ENCODE measurements at places on chromosomes 12 and 14. TPM values are rescaled to one million over a fixed set of nuclear protein-coding genes. Genes with fewer than 3 reads are reported as not detected.

CLMN gene
- 0.33 TPM for total RNA-seq

CLEC4C gene
- total RNA-seq = not detected

PRPF39 gene
- total RNA-seq = 35.6 TPM

GUCY2C gene
- total RNA-seq = not detected

KCNMB4 gene
- total RNA-seq = 0.33 TPM

RPGRIP1 gene
- total RNA-seq = not detected

IL26 gene
- 3.3 TPM for total RNA-seq

KRT82 gene
- not detected for total RNA-seq

NGB gene
- total RNA-seq = not detected

DNA sequence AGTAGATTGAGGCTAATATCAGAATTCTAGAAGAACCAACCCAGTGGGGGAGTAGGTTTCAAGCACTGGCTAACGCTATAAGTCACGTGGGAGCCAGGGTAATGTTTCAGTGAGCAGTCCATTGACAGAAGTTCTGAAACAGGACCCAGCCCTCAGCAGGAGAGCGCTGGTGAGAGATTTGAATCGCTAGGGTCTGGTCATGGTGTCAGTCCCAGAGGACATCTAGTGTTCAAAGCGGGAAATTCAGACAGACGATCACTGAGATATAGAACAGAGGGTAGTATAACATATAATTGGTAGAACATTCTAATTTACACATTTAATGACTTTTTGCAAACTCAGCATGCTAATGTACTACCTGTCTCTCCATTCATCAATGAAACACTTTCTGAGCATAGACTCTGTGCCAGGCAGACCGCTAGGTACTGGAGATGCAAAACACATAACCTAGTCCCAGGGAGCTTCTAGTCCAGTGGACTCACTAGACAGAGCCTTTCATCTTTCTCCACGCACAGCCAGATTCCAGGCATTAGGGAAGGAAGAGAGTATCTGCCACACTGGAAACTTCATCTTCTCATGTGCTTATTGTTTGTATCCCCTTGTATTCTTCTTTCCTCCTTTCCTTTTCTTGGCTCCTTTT is 35.4 kb upstream of the RNASE3 start:
- no peaks in the 10 kb centered on the region for H3K36me3 ChIP-seq
- H3K4me3 ChIP-seq = no peak overlapping the region
- H3K27me3 ChIP-seq = peaks cover 22% of the 10 kb centered on the region

DNA sequence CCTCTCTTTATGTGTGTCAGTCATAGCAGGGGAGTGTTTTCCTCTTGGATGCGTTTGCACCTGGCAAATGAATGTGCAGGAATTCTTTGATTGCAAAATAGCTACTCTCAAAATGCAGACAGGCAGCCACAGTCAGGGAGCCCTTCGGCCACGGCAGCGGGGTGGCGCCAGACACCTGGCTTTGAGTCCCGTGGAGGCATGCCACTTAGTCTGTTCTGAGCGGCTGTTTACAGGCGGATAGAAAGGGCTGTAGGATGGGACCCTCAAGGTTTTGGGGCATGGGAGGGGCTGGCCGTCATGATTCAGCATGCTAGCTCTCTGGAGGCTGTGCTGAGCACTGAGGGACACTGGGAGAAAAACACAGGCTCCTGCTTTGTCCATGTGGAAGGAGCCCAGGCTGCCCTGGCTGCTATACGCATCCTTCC is 117.1 kb downstream of the SLC25A47 start:
- no peaks in the 10 kb centered on the region for H3K36me3 ChIP-seq
- no peak overlapping the region for H3K27ac ChIP-seq
- peaks cover 26% of the 10 kb centered on the region for H3K4me1 ChIP-seq
- no peaks in the 10 kb centered on the region for H3K27me3 ChIP-seq
- DNase-seq = peak; percentile 38

DNA sequence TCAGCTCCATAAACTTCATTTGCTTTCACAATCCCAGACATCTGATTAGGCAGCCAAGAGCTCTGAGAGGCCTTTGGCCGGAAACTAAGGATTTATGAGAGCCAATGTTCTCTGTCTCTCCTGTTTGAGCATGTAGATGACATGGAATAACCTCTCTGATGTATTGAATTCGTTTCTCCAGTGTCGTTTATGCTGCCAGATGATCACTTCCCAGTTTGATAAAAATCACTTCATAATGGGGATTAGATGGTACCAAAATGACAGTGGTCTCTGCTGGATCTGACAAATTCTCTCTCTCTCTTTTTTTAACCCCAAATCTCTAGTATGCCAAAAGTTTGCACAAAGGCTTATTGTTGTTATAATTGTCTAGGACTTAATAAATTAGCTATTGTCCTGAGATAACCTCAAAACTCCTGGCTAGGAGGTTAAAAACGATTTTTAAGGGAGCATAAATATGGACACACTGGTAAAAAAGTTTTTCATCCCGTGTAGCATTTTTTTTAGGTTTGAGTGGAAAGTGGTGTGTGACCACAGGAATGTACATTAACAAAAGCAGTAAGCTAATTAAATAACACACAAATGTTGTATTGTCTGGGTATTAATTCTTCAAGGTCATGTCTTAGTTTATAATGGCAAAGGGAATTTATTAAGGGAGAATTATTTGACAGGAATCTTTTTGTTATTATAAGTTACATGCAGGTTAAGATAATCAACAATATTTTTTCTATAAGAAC is 82.6 kb upstream of the USP44 start:
- DNase-seq = no peak
- no peaks in the 10 kb centered on the region for H3K36me3 ChIP-seq
- no peak overlapping the region for H3K27ac ChIP-seq
- no peaks in the 10 kb centered on the region for H3K27me3 ChIP-seq
- H3K4me1 ChIP-seq = no peaks in the 10 kb centered on the region

GRCh38 chr12:108622921-108623514 is 10.7 kb downstream of the SELPLG start:
- H3K27ac ChIP-seq = no peak overlapping the region
- peaks cover 85% of the 10 kb centered on the region for H3K36me3 ChIP-seq
- peaks cover 79% of the 10 kb centered on the region for H3K4me1 ChIP-seq
- no peak overlapping the region for H3K4me3 ChIP-seq
- no peak for DNase-seq

GRCh38 chr14:100547633-100548294 is 39.5 kb downstream of the BEGAIN start:
- H3K27me3 ChIP-seq = no peaks in the 10 kb centered on the region
- H3K4me3 ChIP-seq = peak overlapping the region; percentile 73
- H3K36me3 ChIP-seq = no peaks in the 10 kb centered on the region
- peak overlapping the region; percentile 79 for H3K27ac ChIP-seq

GRCh38 chr14:24399447-24399822 is 632 bp downstream of the NYNRIN start:
- peaks cover 42% of the 10 kb centered on the region for H3K27me3 ChIP-seq
- H3K36me3 ChIP-seq = no peaks in the 10 kb centered on the region
- no peak overlapping the region for H3K27ac ChIP-seq
- peak overlapping the region; percentile 16 for H3K4me3 ChIP-seq
- peaks cover 7% of the 10 kb centered on the region for H3K4me1 ChIP-seq

GRCh38 chr12:55717011-55718007 is 1.5 kb downstream of the BLOC1S1 start:
- H3K36me3 ChIP-seq = peaks cover 27% of the 10 kb centered on the region
- peaks cover 3% of the 10 kb centered on the region for H3K27me3 ChIP-seq
- peak overlapping the region; percentile 94 for H3K4me3 ChIP-seq
- peak overlapping the region; percentile 93 for H3K27ac ChIP-seq

DNA sequence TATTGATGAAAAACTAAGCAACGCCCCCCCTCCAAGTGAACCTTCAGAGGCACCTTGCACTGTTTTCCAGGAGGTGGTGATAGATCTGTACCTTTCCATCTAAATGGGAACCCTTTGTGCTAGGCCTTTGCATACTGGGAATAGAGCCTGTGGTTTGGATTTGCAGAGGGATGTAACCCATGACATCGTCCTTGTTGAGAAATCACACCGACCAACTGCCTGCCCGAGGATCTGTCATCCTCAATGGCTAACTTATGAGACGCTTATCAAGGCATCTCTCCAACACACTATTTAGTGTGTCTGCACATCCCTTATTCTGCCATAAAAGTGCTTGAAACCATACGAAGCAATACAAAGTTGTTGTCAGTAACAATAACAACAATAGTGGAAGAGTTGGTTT is 22.9 kb downstream of the NTN4 start:
- peaks cover 11% of the 10 kb centered on the region for H3K27me3 ChIP-seq
- no peak overlapping the region for H3K27ac ChIP-seq
- DNase-seq = no peak
- H3K4me1 ChIP-seq = no peaks in the 10 kb centered on the region
- H3K36me3 ChIP-seq = no peaks in the 10 kb centered on the region

GRCh38 chr12:100706033-100706432 is 88.5 kb upstream of the ANO4 start:
- peaks cover 2% of the 10 kb centered on the region for H3K27me3 ChIP-seq
- no peaks in the 10 kb centered on the region for H3K36me3 ChIP-seq
- H3K4me3 ChIP-seq = no peak overlapping the region
- no peaks in the 10 kb centered on the region for H3K4me1 ChIP-seq
- no peak overlapping the region for H3K27ac ChIP-seq

DNA sequence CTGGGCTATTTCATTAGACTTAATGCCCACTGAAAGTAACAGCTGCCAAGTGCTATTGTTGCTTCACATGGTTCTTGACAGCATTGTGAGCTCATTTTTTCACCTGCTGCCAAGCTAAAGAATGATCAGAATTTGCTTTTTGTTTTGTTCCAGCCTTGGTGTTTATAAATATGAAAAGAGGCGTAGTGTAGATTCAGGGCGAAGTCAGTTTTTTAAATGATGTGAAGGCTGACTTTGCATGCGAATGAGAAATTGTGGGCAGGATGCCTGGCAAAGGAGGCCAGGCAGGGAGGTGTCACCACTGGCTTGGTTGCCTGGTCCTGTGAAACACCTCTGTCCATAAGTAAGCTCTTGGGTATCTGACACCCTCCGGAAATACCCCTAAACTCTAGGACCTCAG is 93.3 kb upstream of the NAP1L1 start:
- no peaks in the 10 kb centered on the region for H3K4me1 ChIP-seq
- H3K36me3 ChIP-seq = no peaks in the 10 kb centered on the region
- peaks cover 15% of the 10 kb centered on the region for H3K27me3 ChIP-seq
- H3K27ac ChIP-seq = no peak overlapping the region

DNA sequence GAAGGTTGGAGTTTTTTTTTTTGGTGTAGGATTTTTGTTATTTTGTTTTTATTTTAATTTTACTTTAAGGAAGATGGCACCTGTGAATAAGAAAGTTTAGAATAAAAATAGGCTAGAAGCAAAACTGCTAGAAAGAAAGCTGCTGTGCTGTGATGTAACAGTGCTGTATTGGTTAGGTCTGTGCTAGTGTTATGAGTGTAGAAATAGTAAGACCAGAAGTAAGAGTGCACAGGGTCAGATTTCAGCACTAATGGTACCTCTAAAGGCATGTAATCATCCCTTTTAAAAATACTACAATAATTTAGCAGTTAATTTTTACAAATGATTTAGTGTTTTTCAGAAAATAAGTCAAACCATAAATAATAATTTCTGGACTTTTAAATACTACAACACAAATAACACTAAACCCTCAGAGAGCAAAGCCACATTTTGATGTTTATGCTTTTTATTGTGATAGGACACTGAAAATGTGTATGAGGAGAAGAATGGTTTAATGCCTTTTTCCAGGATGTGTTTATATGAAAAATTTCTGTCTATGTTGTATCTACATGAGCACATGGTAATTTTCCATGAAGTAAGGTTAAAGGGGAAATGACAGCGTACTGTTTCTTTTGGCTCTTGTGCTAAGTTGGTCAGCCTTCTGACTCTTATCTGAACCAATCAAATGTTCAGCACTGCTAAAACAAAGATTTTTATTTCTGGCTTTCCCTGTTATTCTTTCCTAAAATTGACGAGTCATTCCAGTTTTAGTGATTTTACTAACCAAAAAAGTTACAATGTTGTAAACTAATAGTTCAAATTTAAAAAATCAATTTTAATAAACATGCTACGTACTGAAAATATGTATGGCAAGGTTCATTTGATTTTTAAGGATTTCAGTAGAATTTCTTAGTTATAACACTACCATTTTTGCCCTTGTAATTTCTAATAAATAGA is 96.1 kb downstream of the PPHLN1 start:
- H3K27ac ChIP-seq = no peak overlapping the region
- DNase-seq = no peak
- H3K4me3 ChIP-seq = no peak overlapping the region
- peaks cover 38% of the 10 kb centered on the region for H3K4me1 ChIP-seq

- H3K4me1 ChIP-seq = peaks cover 42% of the 10 kb centered on the region
- H3K27ac ChIP-seq = no peak overlapping the region
- H3K4me3 ChIP-seq = no peak overlapping the region
- no peaks in the 10 kb centered on the region for H3K27me3 ChIP-seq
Measured at GRCh38 chr12:50016501-50017475, 8.5 kb downstream of the RACGAP1 start.

DNA sequence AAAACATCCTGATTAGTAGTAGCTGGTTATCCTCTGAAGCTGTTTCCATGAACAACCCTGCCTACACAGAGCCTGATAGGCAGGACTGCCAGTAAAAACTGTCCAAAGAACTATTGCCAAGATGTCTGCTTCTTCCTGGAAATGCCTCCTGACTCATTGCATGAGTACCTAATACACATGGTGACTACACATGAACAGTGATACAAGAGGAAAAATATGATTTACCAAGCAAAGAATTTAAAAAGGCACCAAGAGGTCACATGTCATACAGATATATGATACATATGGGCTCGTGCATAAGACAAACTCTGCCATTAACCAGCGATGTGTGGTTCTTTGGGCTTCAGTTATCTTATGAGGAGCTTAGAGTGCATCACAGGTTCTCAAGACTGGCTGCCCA is 552.3 kb downstream of the SLC16A7 start:
- H3K4me3 ChIP-seq = no peak overlapping the region
- no peak overlapping the region for H3K27ac ChIP-seq
- DNase-seq = no peak
- H3K4me1 ChIP-seq = no peaks in the 10 kb centered on the region
- H3K36me3 ChIP-seq = no peaks in the 10 kb centered on the region
- no peaks in the 10 kb centered on the region for H3K27me3 ChIP-seq

Measured in activated CD4-positive, alpha-beta memory T cell treated with anti-CD3 and anti-CD28 coated beads, Interleukin-2, amount 10 ng/mL, durations not matched to agents 7 days and 5 days (primary cell).